ENCODE measurements at places on chromosomes 4 and X. TPM values are rescaled to one million over a fixed set of nuclear protein-coding genes. Genes with fewer than 3 reads are reported as not detected.

PABPC1L2B gene
- total RNA-seq = not detected

PDE5A gene
- 158 TPM for total RNA-seq

KLHL15 gene
- total RNA-seq = 13.1 TPM

GRCh38 chr4:177125656-177126055 is 184.0 kb upstream of the NEIL3 start:
- H3K36me3 ChIP-seq = no peaks in the 10 kb centered on the region
- no peaks in the 10 kb centered on the region for H3K27me3 ChIP-seq
- DNase-seq = no peak
- no peak overlapping the region for H3K4me3 ChIP-seq
- no peaks in the 10 kb centered on the region for H3K4me1 ChIP-seq
- H3K27ac ChIP-seq = no peak overlapping the region

DNA sequence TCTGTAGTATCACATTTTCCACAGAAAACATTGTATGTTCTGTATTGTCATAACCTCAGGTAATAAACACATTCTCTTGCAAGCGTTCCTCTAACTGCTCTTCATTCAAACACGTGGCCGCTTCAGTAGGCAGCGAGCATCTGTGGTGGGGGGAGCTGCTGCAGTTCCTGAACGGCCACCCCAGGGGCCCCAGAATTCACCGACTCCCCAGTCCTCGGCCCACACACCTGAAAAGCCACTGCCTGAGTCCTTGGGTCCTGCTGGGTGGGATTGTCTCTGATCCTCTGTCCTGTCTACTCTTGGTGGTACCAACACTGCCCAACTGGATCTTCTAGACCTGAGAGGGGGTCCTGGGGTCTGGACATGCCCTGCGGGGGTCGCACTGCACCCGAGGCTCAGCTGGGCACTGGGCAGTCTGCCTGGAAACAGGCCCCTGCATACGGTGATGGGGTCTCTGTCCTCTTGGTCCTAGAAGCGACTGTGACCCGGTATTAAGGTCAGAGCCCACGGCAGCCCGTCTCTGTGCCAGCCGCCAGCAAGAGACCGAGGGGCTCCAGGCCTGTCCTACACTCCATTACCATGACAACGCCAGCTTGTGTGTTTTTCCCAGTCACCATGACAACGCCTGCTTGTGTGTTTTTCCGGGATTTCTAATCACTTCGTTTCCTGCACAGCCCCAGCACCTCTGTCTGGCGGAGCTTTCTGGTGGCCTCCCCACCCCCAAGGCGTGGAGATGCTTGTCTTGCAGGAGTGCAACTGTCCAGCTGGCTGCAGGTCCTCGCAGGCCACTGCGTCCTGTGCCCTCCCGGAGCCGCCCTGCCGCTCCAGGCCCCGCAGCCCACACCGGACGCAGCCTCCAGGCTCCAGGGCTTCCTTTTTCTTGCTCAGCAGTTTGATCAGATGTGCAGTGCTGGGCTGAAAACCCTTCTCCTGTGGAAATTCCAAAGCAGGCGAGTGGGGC is 16.0 kb downstream of the CTBP1 start:
- DNase-seq = no peak
- no peaks in the 10 kb centered on the region for H3K4me1 ChIP-seq
- peaks cover 60% of the 10 kb centered on the region for H3K36me3 ChIP-seq
- H3K4me3 ChIP-seq = no peak overlapping the region

DNA sequence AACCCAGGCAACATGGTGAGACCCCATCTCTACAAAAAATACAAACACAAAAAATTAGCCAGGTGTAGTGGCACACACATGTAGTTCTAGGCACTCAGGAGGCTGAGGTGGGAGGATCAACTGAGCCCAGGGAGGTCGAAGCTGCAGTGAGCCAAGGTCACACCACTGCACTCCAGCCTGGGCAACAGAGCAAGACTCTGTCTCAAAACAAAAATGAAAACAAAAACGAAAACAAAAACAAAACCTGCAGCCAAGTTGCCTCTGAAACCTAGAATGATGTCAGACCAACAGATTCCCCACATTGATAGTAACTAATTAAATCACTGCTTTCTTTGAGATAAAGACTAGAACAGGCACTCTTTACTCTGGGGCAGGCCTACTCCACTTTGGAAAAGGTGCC is 104.5 kb downstream of the AMELX start:
- no peak for DNase-seq
- H3K4me3 ChIP-seq = no peak overlapping the region
- H3K4me1 ChIP-seq = peaks cover 3% of the 10 kb centered on the region
- H3K27ac ChIP-seq = no peak overlapping the region

- H3K27me3 ChIP-seq = no peaks in the 10 kb centered on the region
- H3K4me1 ChIP-seq = no peaks in the 10 kb centered on the region
- H3K36me3 ChIP-seq = no peaks in the 10 kb centered on the region
- no peak for DNase-seq
These were observed 16.3 kb upstream of the DHRSX start for GRCh38 chrX:2517055-2517454.

DNA sequence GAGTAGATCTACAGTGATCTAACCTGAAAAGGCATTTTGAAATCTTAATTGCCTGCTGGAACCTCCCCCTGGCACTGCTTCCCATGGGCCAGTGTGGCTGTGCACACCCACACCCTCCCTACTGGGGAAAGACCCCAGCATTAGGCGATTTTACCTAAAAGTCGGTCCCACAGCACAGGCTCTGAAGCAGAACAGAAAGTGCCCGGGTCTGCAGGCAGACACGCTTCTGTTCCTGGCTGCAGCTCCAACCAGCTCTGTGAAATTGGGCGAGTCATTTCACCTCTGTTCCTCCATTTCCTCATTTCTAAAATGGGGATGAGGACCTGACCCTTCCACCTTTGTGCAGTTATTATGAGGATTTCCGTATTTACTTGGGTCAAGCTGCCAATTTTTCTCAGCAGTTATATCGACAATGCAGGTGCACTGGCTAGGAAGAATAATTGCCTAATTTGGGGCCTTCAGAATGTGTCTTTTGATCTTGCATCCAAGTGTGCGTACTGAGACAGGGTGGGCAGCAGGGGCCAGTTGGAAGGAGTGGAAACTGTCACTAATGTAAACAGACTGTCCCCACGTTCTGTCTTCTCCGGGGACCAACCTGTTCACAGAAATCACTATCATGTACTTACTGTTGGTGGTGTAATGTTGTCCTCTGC is 7.1 kb downstream of the KLF3 start:
- H3K27ac ChIP-seq = peak overlapping the region; percentile 100
- H3K27me3 ChIP-seq = no peaks in the 10 kb centered on the region
- no peak for DNase-seq
- H3K4me3 ChIP-seq = peak overlapping the region; percentile 15
- H3K36me3 ChIP-seq = no peaks in the 10 kb centered on the region

- no peak overlapping the region for H3K4me3 ChIP-seq
- H3K36me3 ChIP-seq = no peaks in the 10 kb centered on the region
- no peaks in the 10 kb centered on the region for H3K4me1 ChIP-seq
- no peak for DNase-seq
- H3K27me3 ChIP-seq = no peaks in the 10 kb centered on the region
- H3K27ac ChIP-seq = no peak overlapping the region
These were observed 42.8 kb upstream of the PRDM8 start for GRCh38 chr4:80154545-80154933.

GRCh38 chrX:121876305-121876704 is 828.9 kb downstream of the GLUD2 start:
- no peak overlapping the region for H3K27ac ChIP-seq
- DNase-seq = no peak
- H3K36me3 ChIP-seq = no peaks in the 10 kb centered on the region

Measured in thoracic aorta (tissue), 2 donors.